Forelimb muscle (tissue), 1 donor: ENCODE measurements at places on chromosomes 3 and 15. TPM values are rescaled to one million over a fixed set of nuclear protein-coding genes. Genes with fewer than 3 reads are reported as not detected.

DNA sequence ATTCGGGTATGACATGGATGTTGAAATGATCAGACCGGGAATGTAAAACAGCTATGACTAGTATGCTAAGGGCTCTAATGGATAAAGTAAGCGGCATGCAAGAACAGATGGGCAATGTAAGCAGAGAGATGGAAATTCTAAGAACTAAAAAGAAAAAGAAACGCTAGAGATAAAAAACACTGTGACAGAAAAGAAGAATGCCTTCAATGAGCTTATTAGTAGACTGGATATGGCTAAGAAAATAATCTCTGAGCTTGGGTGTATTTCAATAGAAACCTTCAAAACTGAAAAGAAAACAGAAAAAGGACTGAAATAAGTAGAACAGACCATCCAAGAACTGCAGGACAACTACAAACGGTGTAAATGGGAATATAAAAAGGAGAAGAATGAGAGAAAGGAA, 101.2 kb downstream of the HES1 start:
- DNase-seq, result no peak

GRCh38 chr3:62876064-62876463, 848 bp upstream of the CADPS start:
- DNase-seq, result peak; percentile 8

DNA sequence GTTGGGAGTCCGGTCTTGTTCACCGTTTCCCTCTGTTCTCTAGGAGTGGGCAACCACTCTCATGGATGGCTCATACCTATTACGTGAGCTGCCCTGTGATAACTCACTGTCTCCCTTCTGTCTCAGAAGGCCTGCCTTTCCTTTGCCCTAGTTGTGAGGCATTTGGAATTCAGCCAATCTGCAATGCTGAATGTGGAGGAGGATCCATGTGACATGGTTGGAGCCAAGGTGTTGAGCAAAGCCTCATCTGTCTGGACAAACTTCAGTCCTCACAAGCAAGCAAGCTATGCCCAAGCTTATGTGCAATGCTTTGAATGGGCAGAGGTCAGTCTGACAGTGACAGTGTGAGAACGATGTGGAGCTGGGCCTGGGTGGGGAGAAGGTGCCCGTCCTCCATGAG, 37.8 kb upstream of the ATP10A start:
- no peak for DNase-seq

GRCh38 chr15:52115598-52116427, 3.2 kb upstream of the BCL2L10 start:
- no peak for DNase-seq

DNA sequence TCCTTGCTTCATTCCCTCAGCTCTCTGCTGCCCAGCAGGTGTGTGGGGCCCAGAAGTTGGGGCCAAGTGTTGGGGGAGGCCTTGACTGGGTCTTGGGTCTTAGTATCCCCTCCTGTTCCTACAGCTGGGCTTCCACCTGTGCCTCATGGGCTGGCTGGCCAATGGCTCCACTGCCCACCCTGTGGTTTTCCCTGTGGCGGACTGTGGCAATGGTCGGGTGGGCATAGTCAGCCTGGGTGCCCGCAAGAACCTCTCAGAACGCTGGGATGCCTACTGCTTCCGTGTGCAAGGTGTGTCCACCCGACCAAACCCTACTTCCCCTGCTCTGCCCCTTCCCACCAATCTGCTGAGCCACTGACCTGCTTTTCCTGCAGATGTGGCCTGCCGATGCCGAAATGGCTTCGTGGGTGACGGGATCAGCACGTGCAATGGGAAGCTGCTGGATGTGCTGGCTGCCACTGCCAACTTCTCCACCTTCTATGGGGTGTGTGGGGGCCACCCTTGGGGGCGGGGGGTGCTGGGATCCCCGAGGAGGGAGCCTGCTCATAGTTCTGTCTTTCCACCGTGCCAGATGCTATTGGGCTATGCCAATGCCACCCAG, 10.9 kb downstream of the NT5DC2 start:
- no peak for DNase-seq

- DNase-seq, result no peak
Measured at GRCh38 chr15:81280696-81281455, 43.1 kb downstream of the STARD5 start.

DNA sequence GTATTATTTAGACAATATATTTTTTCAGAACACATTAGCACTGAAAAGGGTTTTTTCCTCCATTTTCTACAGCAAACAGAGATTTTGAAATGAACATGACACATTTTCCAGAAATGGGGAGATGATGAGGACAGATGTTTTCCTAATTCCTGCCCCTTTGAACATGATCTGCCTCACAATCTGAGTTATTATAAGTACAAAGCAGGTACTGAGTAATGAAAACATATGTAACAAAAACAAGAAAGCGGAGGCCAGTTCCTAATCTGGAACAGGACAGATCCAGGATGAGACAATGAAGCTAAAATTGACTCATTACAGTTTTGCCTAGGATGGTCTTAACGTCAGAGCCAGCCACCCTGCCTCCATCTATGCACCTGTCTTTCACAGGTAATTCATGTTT, 642.8 kb upstream of the NR2F2 start:
- no peak for DNase-seq

DNA sequence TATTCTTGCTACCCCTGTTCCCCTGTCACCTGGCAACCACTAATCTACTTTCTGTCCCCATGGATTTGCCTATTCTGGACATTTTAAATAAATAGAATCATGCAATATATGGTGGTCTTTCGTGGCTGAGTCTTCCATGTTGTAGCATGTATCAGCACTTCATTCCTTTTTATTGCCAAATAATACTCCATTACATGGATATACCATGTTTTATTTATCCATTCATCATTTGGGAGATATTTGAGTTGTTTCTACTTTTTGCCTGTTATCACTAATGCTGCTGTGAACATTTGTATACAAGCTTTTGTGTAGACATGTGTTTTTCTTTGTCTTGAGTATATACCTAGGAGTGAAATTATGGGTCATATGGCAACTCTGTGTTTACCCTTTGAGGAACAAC, 50.6 kb downstream of the NR2C2 start:
- no peak for DNase-seq

GRCh38 chr3:127065138-127065427, 82.2 kb downstream of the PLXNA1 start:
- no peak for DNase-seq

DNA sequence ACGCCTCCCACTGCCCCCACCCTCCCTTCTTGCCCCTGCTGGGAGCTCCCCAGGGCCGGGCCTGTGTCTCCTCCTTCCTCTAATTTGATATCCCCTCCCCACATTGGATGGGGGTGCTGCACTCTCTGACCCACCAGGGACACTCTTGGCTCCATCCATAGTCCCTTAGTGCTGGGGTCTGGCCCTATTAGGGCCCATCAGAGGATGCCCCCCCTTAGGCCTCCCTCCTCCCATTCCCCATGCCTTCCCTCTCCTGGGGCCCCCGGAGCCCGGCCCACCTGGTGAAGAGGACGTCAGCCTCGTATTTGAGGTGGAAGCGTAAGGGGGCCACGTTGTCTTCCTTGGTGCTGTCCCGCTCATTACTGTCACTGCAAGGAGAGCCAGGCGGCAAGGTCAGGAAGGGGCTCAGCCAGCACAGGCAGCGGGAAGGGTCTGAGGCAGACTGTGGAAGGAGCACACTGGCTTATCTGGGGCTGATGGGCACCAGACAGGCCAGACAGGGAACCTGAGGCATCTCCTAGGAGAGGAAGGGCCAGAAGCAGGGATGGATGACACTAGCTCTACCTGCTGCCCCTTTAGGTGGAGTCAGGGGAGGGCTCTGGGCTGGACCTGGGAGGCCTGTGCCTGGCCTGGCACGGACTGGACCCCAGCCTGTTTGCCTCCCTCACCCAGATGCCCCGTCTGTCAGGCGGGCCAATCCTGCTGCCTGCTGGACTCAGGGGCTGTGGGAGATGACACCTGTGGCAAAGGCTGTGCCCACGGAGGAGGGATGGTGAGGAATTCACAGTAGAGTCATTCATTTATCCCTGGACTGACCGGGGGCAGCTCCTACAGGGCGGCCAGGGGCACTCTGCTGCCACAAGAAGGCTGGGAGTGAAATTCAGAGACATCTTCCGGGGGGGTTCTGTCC, 36.2 kb downstream of the FEM1B start:
- DNase-seq, result no peak

- DNase-seq, result no peak
Measured at GRCh38 chr3:61699622-61700021, 138.3 kb downstream of the PTPRG start.

GRCh38 chr3:42839616-42840015, 30.4 kb downstream of the ACKR2 start:
- no peak for DNase-seq

- DNase-seq, result no peak
Measured at GRCh38 chr15:37122703-37123102, 22.4 kb upstream of the MEIS2 start.

DNA sequence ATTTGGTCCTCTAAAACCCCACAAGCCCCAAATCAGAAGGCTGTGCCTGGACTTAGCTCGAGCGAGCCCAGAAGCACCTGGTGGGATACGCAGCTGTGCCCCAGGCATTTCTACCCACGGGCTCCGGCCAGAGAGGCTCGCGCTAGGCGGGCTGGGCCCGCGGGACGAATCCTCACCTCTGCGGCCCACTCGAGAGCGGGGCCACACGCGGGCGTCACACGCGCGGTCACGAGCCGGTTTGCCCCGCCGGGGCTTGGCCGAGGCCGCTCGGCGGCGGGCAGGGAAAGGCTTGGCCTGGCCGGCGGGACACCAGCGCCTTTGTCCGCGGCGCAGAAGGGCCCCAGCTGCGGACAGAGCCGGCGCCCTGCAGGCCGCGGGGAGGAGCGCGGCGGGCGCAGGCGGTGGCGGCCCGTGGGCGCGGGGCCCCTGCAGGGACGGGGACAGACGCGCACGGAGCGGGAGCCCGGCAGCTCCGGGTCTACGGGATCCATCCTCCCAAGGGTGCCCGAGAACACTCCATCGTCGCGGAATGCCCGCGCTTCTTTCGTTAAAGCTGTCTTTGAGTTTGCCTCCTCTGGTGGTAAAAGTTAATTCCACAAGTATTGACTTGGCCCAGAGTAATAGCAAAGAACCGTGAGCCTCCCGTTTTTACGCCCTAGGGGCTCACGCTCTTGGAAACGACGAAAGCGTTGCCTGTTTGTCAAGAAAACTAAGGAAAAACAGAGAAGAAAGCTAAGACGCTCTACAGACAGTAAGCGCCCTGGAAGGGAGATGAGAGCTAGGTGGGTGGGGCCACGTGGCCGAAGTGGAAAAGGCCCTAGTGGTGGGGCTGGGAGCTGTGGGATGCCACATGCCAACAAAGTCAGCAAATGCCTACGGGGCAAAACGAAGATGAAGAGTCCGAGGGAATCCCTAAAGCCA, 26.4 kb downstream of the TYRO3 start:
- no peak for DNase-seq

- no peak for DNase-seq
Measured at GRCh38 chr3:24500806-24501205, 6.2 kb upstream of the THRB start.

DNA sequence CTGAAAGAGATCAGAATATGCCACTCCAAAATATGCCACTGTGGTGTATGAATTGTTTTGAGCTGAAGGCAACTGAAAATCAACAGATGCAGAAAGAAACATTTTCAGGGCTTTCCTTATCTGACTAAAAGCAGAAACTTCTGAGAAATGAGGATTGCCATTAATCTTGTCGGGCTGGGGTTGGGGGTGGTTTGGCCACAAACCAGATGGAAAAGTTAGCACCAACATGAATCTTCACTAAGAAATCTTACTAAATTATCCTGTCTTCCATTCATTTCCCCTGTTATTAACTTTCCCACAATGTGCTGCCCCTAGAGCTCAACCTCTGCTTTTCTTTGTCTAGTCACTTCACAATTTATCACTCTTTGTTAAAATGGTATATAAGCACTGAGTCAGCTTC, 229.9 kb upstream of the GADL1 start:
- no peak for DNase-seq

GRCh38 chr3:138578961-138579574, 15.0 kb downstream of the CEP70 start:
- DNase-seq, result no peak

DNA sequence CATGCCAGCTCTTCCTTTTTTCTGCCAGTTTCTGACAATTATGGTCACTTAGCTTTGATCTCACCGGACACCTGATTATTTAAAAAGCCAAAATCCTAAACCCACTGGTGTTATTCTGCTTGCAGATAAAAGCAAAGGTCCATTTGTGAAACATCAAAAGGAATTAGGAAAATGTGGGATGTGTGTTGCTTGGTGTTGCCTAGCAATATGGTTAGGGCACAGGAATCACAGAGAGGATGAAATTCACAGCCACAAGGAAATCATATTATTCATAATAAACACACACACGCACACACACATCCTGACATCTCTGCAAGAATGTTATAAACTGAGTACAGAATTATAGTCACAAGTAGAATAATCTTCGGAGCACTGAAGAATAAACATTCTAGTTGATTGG, 89.3 kb upstream of the BHLHE40 start:
- no peak for DNase-seq

DNA sequence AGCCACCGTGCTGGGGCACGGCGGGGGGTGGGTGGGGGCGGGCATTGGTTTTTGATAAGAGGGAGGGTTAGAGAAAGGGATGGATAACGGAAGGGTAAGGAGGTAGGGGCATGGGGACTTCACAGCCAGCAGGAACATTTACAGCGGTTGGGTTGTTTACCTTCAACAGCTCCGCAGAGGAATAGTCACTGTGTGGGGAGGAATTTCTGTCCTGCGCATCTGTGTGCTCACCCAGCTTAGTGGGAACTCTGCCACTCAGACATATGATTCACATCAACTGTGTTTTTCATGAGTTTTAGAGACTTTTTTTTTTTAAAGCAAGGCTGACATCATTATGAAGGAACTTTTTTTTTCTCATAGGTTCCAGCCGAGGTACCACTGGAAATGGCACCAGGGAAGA, 19.6 kb downstream of the CHRD start:
- peak; percentile 83 for DNase-seq

DNA sequence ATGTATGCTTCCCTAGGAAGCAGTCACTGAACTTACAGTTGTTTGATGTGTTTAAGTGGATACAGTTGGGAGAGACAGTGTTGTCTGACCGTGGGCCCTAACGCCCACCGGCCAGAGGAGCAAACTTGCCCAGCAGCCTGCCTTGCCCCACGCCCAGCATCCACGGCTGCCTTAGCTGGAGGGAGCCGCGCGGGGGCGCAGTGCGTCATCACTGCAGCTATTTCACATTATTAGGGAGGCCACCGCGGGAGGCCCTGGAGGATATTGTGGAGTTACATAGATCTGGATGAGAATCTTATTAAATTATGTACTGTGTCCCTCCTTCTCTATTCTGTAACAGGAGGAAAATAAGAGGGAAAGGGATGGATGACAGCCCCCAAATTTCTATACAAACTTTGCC, 267.2 kb downstream of the GABRG3 start:
- DNase-seq, result no peak

GRCh38 chr3:194130188-194130587, 5.8 kb upstream of the HES1 start:
- DNase-seq, result no peak

- DNase-seq, result no peak
Measured at GRCh38 chr3:142218703-142219102, 6.7 kb downstream of the GK5 start.

GRCh38 chr3:11164607-11165006, 10.3 kb downstream of the HRH1 start:
- DNase-seq, result peak; percentile 53

GRCh38 chr15:29675791-29676301, 146.4 kb downstream of the TJP1 start:
- no peak for DNase-seq

Gene CPNE4
- 0.23 TPM for polyA plus RNA-seq

Gene NEK11
- polyA plus RNA-seq, result 7.8 TPM

Gene THRB
- 1.1 TPM for polyA plus RNA-seq

Gene GOLGA8J
- 0.59 TPM for polyA plus RNA-seq

Gene GAP43
- polyA plus RNA-seq, result 1.4 TPM

Gene HESX1
- 1.6 TPM for polyA plus RNA-seq

Gene ABHD10
- polyA plus RNA-seq, result 22.6 TPM

Gene EBLN2
- 3.8 TPM for polyA plus RNA-seq

Gene RBPMS2
- polyA plus RNA-seq, result 4.1 TPM

Gene EDEM1
- polyA plus RNA-seq, result 9.7 TPM

Gene PPP1R14D
- 0.19 TPM for polyA plus RNA-seq

Gene FBXO40
- polyA plus RNA-seq, result 3.4 TPM
